ENCODE measurements at places on chromosomes 5 and 9.

GRCh38 chr9:75168270-75169178 is 80.2 kb downstream of the OSTF1 start:
- no peak for DNase-seq

GRCh38 chr5:136295914-136296313 is 69.4 kb downstream of the TRPC7 start:
- no peak for DNase-seq

DNA sequence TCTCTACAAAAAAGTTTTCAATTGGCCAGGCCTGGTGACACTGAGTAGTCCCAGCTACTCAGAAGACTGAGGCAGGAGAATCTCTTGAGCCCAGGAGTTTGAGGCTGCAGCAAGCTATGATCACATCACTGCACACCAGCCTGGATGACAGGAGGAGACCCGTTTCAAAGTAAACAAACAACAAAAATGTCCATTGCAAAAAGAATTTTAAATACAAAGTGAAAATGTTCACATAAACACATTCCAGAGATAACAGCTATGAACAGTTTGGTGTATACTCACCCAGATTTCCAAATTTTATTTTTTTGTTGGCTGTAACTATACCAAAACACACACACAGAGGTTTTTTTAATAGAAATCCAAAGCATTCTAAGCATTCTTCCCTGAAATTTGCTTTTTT is 39.8 kb downstream of the ADRA1B start:
- no peak for DNase-seq

DNA sequence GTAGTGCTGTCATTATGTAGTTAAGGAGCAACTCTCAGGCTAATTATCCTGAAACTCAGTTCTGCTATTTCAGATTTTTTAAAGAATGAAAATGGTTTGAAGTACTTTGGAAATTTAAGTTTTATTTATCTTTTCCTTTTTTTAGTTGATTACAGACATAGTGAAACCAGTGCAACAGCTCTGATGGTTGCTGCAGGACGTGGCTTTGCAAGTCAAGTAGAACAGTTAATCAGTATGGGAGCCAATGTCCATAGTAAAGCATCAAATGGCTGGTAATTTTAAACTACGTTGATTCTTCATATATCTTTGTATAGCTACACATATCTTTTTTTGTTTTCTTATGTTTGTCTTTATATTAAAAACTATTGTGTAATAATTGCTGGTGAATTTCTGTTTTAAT is 34.9 kb downstream of the YTHDC2 start:
- no peak for DNase-seq

DNA sequence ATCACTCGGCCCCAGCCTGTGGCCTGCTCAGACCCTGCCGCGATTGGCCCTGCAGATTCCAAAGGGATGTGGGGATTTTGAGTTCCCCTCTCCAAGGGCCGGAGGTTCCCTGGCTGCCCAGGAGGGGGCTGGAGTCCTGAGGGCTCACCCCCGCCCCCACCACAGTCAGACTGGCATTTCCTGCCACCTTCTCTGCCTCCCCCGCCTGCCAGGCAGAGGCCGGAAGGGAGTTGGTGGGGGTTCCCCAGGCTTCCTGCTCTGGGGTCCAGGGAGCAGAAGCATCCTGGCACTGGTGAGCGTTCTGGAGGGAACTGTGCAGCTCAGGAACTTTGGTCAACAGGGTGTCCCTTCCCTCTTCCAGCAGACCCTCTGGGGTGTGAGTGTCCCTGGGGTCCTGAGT is 70.6 kb downstream of the RXRA start:
- peak; percentile 15 for DNase-seq

- DNase-seq = peak; percentile 36
Measured at GRCh38 chr5:107985144-107985543, 314.4 kb upstream of the EFNA5 start.

GRCh38 chr5:72366324-72366976 is 46.3 kb downstream of the PTCD2 start:
- peak; percentile 79 for DNase-seq

- peak; percentile 41 for DNase-seq
Measured at GRCh38 chr9:114911167-114911821, 19.1 kb downstream of the TNFSF8 start.

DNA sequence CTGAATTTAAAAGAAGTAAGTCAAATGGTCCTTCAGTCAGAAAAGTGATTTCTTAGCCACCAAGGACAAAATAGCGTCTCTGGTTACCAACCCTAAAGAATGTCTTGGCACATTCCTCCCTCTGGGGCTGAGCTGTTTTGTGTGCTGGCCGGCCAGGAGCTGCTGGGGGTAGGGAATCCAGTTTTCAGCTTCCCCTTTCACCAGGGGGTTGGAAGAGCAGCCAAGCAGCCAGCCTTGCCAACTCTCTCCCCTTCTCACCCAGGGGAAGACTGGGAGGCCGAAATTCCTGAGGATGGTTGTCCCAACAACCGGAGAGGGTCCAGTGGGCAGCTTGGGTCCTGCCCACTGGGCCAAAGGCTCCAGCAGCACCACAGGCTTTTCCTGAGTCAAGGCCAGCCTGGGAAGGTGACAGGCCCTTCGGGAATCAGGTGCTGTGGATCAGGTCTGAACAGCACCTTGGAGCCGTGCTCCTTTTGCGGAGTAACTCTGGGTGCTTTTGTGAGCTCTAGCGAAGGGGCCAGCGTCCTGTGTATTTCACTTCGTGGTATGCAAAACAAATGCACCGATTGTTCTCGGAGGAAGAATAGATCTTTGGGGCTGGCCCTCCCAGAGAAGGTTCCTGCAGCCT is 4.2 kb downstream of the WWC1 start:
- no peak for DNase-seq

DNA sequence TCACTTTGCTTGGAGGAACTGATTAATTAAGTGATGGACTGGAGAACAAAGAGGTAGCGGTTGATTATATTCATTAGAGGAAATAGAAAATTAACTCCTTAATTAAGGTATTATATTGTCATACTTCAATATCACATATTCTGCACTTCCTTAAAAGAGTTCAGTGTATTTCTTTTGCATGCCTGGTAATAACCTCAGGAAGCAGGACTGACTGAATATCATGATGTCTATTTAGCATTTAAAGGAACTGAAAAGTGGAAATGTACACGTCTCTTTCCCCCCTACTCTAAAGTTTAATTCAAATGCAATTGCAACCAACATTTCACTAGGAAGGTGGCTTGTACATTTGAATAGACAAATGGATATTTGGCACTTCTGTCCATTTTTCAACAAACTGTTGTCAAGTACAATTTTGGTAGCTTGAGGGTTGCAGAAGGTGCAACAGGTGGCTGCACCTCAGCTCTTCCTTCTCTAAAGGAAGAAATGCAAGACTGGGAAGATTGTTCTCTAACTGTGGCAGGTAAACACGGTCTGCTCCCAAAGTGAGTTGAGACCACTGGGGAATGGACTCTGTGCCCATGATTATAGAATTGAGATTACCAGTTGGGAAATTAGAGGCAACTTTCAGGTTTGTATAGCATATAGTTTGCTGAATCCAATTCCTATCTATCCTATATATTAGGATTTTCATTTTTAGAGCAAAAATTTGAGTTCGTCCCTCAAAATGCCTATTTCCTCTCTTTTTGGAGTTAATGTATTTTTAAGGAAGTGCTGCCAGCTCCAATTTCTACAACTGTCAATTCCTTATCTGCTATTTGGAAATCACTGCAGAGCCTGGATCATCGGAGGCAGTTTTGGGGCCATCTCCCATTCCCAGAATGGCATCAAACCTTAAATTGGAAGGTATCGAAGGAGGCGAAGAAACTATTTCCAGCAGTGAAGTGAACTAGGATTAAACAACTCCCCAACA is 98.9 kb upstream of the TAF11L2 start:
- no peak for DNase-seq

- DNase-seq = no peak
Measured at GRCh38 chr5:1247811-1248210, 22.6 kb downstream of the SLC6A18 start.

DNA sequence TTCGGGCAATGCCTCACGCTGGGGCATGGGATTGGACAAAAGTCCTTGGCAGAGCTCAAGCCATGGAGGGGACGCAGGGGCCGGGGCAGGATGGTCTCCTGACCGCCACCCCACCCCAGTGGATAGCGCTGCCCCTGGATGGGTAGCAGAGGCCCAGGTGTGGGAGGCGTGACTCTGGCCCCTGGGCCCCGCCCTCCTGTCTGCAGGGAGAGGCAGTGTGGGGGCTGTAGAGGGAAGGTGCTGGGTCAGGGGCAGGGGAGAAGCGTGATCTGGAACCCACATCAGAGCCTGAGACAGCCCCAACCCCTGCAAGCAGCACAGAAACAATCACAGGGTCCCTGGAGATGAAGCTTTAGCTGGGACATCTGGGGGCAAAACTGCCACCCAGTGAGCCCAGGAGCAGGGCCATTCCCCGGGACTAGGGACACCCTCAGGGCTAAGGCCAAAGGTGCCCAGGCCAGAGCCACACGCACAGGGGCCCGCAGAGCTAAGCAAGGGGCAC is 36.2 kb downstream of the NACC2 start:
- DNase-seq = no peak

DNA sequence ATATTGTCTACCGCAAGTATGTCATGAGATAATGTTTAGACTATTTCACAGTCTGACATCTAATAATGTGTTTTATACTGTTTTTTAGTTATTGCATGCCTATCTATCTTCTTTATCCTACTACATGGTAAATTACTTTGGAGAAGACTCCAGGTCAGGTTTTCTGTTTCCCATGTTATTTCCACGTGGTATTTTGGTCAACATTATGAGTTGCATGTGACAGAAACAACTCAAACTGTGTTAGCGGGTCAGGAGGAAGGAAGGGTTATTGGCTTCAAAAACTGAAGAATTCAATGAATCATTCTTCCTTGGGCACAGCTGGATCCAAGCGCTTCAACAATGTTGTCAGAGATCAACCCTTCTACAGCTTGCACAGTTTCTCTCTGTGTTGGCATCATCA is 252.1 kb upstream of the CCNG1 start:
- DNase-seq = no peak

- no peak for DNase-seq
Measured at GRCh38 chr5:98110282-98110691, 663.2 kb upstream of the RGMB start.

DNA sequence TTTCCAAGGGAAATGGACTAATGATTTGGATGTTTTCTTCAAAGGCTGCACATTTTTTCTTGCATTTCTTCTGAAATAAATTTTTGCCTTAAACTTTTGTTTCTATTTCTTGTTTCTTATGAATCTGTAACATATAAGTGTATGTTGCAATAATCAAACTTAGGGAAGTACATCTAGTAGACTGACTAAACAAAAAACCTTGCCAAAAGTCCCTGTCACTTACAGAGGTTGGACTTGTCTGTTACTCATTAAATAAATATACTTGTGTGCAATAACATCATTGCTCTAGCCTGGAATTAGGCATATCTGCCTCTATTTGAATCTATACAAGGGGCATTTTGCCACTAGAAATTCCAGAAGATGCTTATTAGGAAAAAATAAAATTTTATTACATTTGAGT is 56.6 kb downstream of the C6 start:
- DNase-seq = no peak

- DNase-seq = no peak
Measured at GRCh38 chr5:135246605-135246922, 152.5 kb downstream of the MACROH2A1 start.

- peak; percentile 66 for DNase-seq
Measured at GRCh38 chr5:67904366-67904765, 311.2 kb upstream of the PIK3R1 start.

DNA sequence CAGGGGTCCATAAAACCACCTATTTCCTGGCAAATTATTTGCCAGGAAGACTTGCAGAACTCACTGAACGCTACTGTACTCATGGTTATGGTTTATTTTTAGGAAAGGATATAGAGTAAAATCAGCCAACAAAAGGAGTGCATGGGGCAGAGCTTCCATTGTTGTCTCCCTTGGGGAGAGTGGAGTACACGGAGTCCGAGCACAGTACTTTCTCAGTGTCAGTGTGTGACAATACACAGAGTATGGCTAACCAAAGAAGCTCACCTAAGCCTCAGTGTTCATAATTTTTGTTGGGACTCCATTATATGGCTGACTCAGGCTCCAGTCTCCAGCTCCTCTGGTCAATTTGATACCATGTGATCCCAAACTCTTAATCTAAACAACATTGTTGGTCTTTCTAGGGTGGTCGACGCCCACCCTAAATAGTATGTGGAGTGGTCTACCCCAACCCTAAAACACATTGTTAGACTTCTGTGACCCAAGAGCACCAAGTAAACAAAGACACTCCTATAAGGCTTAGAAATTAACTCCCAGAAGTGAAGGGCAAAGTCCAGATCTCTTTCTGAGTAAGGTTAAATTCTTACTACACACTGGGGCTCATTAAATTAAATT is 74.9 kb downstream of the SLC44A1 start:
- no peak for DNase-seq

DNA sequence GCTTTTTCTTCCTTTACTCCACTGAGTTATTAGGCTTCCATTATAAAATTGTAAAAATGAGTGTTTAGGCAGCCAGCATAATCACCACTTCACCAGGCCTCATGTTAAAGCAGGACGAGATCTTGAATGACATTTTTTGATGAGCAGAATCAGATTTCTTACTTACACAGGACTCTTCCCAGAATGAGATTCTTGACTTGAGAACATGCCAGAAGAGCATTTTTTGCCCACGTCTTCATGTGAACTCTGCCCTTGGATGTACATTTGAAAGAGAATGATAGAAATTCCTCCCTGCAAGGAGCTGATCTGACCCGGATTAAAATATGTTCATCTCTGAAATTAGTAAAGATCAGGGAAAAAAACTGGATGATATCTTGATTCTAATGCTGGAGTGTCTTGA is 212.1 kb upstream of the ADRA1B start:
- DNase-seq = no peak

DNA sequence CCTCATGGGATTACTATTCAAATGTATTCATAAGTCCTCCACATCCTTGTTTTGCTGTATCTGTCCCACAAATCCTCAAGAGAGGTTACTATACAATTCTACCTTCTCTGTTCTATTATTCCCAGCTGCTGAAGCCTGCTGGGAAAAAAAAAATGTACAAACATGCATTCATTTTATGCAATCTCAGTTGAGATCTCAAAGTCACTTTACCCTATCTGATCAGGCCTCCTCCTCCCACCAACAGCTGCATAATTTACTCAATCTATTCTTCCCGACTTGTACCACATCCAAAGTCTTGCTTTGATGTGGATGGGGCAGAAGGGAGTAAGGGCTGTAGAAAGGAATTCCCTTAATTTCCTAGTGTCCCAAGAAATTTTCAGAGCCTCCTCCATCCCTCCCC is 28.6 kb downstream of the PSIP1 start:
- no peak for DNase-seq

DNA sequence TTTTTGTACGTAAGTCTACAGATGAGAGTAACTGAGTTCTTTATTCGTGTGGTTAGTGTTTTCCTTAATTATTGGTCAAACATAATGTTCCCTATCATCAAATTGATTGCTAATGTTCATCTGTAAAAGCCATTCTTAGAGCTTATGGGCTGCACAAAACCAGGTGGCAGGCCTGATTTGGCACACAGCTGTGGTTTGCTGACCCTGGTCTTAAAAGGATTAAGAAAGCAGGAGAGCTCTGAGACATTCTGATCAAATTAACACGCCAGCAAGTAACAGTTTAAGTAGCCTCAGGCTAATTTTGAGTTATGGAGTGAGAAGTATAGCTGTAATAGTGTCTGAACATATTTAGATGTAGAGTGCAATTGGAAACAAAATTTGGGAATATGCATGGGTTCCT is 63.2 kb downstream of the PRR16 start:
- DNase-seq = no peak
